Spleen (tissue), 13 donors: ENCODE measurements at places on chromosomes 5 and 9. TPM values are rescaled to one million over a fixed set of nuclear protein-coding genes. Genes with fewer than 3 reads are reported as not detected.

ADRA1B gene
- 17.4 TPM for total RNA-seq

DNA sequence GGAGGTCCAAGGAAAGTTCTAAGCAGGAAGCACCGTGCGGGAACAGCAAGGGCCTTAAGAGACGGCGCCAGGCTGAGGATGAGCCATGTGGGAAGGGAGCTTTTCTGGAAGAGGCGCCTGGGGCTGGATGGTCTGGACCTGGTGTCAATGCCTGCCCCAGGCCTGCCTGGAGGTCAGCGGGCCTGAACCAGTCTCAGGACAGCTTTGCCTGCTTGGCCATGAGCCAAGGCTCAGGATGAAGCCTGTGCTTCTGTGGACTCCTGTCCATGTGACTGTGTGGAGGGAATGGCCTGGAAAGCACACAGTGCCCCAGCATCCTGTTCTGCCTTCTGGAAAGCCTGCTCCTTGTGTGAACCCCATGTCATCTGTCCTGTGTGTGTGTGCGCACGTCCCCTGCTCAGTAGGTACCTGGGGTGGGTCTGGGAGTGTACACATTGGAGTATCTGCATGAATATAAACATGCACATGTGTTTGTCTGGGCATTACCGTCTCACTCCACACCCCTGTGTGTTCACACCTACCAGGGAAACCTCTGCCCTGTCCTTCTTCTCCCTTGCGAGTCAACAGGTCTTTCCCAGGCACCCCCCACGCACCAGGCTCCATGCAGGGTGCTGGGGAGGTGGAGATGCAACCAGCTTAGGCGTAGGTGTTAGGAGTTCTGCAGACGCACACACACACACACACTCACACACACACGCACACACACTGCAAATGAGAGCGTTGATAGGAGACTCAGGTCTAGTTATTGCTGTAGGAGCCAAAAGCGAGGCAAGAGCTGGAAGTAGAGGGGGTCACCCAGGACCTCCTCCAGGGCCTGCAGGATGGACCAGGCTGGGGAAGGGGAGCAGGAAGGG lies 24.8 kb downstream of the DAB2IP start:
- no peak overlapping the region for H3K27ac ChIP-seq
- H3K4me1 ChIP-seq = no peaks in the 10 kb centered on the region
- H3K27me3 ChIP-seq = no peaks in the 10 kb centered on the region
- no peaks in the 10 kb centered on the region for H3K36me3 ChIP-seq

DNA sequence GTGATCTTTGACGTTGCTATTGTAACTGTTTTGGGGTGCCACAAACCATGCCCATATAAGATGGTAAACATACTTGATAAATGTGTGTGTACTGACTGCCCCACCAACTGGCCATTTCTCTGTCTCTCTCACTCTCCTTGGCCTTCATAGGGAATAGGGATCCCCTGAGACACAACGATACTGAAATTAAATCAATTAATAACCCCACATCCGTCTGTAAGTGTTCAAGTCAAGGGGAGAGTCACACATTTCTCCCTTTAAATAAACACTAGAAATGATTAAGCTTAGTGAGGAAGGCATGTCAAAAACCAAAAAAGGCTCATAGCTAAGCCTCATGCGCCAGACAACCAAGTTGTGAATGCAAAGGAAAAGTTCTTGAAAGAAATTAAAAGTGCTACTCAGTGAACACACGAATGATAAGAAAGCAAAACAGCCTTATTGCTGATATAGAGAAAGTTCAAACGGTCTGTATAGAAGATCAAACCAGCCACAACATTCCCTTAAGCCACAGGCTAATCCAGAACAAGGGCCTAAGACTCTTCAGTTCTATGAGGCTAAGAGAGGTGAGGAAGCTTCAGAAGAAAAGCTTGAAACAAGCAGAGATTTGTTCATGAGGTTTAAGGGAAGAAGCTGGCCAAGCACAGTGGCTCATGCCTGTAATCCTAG lies 111.1 kb downstream of the UGCG start:
- H3K4me3 ChIP-seq = no peak overlapping the region
- DNase-seq = no peak
- H3K4me1 ChIP-seq = peaks cover 21% of the 10 kb centered on the region
- no peak overlapping the region for H3K27ac ChIP-seq

DNA sequence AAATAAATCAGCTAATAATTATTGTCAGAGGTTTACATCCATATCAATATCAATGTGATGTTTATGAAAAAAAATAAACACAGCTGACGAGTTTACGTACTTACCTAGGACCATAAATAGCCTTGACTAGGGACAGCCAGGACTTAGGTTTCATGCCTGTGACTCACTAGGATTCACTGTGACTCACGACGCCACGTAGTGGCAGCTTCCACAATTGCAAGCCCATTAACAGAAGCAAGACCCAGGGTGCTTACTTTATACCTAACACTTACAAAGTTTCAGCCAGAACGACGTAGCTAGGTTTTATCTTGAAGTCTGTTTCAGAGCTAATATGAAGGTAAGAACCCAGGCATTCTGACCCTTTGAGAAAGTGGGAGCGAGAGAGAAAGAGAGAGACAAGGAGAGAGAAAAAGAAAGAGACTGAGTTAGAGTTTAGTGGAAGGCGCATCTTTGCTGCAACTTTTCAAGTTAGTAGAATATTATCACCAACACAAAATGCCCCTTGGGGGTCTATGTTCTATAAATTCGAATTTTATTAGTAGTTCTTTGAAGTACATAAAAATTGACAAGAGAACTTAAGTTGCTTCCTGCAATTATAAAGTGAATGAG lies 191.2 kb downstream of the GNA14 start:
- H3K36me3 ChIP-seq = no peaks in the 10 kb centered on the region
- peak; percentile 88 for DNase-seq
- H3K4me3 ChIP-seq = no peak overlapping the region
- H3K4me1 ChIP-seq = no peaks in the 10 kb centered on the region
- no peaks in the 10 kb centered on the region for H3K27me3 ChIP-seq

DNA sequence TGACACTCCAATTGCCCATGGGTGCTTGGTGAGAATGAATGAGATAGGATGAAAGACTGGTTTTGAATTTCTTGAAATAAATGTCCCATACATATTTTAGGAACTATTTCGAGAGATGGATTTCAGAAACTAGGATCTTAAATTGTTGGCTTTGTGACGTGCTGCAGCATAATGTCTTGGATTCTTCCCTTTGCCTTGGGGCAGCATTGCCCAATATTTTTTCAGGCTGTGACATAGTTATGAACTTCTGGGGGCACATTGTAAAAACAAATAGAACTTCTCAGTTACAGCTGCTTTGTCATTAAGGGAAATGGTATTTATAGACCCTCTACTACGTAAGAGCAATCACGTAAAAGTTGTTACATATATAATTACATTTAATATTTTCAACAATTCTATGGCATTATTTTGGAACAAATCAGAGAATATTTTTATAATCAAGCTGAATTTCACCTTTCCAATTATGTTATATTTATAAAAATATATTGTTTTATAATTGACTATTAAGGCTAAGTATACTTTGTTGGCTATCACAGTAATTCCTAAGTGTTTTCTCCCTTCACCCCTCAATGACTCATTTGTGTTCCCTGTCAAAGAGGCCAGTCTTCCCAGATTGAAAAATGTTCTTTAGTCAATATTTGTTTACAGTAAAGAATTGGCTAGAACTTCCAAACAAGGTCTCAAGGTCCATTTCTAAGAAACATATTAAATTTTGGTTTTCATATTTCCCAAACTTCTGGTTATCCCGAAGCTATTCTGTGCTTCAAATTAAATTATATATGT lies 1388.3 kb upstream of the ACO1 start:
- H3K4me1 ChIP-seq = no peaks in the 10 kb centered on the region
- no peak overlapping the region for H3K4me3 ChIP-seq
- DNase-seq = no peak

GRCh38 chr5:107436201-107436600 lies 234.5 kb downstream of the EFNA5 start:
- H3K27ac ChIP-seq = no peak overlapping the region
- no peak for DNase-seq
- H3K4me3 ChIP-seq = no peak overlapping the region

DNA sequence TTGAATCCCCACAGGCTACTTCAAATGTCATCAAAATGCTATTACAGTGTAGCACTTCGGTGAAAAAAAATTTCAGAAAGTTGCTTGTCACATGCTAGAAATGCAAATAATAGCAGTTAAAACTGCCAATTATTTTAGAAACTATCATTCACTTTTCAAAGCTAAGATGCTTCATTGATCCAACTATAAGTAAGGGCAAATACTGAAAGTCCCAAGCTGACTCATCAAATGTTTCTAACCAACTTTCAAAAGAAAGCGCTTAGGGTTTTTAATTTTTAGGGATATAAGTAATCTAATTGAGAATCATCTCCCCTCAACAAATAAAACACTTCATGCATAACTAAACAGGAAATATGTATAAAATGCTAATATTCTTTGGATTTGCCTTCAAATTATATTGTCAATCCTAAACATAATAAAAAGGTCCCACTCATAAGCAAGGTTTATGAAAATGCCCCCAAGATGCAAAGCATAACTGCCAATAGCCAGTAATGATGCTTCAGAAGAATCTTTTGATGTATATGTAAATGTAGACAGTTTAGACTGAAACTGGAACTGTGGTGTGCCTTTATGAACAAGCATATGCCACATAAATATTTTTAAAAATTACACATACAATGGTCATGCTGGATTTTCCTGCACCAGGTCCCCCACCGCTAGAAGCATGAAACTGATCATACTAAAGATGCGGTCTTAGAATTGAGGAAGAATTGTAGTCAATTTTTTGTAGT lies 12.2 kb downstream of the ACTL7A start:
- H3K4me1 ChIP-seq = no peaks in the 10 kb centered on the region
- DNase-seq = no peak
- no peaks in the 10 kb centered on the region for H3K27me3 ChIP-seq
- no peak overlapping the region for H3K27ac ChIP-seq
- H3K4me3 ChIP-seq = no peak overlapping the region

DNA sequence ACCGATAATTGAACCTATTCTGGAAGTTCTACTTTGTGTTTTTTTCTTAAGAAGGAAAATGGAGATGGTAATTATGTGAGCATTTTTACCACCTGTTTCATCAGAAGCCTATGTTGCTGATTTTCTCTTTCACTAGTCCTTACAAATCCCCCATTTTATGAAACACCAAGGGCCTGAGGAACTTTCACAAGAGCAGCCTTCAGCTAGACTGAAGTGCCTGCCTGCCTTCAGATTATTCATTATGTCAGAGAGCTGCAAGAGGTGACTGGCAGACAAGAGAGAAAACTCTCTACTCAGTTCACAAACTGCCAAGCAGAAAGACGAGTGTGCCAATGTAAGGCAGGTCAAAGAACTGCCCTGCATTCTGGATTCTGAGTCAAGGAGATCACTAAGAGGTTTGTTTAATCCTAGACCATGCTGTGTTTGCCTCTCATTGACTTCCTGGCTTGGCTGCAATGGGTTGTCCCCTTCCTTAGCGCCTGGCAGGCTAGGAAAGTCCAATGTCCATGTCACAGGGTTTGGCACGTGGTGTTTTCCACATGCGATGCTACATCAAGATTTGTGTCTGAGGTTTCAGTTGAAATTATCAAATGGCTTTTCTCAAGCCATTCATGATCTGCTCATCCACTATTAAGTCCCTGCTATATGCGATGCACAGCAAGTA lies 143.3 kb downstream of the CDC42SE2 start:
- no peak overlapping the region for H3K27ac ChIP-seq
- no peaks in the 10 kb centered on the region for H3K27me3 ChIP-seq
- no peaks in the 10 kb centered on the region for H3K4me1 ChIP-seq
- peaks cover 76% of the 10 kb centered on the region for H3K36me3 ChIP-seq

DNA sequence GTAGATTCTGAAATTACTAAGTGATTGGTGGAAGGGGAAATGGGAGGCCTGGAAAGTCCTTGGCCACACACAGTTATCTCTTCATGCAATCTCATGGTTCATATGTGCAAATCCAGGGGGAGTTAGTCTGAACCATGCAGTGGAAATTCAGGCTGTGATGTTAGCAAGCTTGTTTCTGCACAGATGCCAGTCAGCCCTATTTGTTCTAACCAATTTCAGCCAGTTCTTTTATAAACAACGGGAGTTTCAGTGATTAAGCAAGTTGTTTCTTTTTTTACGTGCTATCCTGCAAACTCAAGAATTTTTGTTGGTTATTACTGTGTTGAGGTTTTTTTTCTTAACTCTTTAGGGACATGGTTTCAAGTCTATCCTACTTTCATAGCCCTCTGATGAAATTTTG lies 298.0 kb downstream of the FER start:
- H3K4me1 ChIP-seq = no peaks in the 10 kb centered on the region
- no peak overlapping the region for H3K27ac ChIP-seq
- peaks cover 12% of the 10 kb centered on the region for H3K36me3 ChIP-seq
- DNase-seq = no peak

- H3K27ac ChIP-seq = no peak overlapping the region
- no peak overlapping the region for H3K4me3 ChIP-seq
- peaks cover 16% of the 10 kb centered on the region for H3K4me1 ChIP-seq
- no peak for DNase-seq
Observed at GRCh38 chr5:51379331-51379700, 3.9 kb upstream of the ISL1 start.

DNA sequence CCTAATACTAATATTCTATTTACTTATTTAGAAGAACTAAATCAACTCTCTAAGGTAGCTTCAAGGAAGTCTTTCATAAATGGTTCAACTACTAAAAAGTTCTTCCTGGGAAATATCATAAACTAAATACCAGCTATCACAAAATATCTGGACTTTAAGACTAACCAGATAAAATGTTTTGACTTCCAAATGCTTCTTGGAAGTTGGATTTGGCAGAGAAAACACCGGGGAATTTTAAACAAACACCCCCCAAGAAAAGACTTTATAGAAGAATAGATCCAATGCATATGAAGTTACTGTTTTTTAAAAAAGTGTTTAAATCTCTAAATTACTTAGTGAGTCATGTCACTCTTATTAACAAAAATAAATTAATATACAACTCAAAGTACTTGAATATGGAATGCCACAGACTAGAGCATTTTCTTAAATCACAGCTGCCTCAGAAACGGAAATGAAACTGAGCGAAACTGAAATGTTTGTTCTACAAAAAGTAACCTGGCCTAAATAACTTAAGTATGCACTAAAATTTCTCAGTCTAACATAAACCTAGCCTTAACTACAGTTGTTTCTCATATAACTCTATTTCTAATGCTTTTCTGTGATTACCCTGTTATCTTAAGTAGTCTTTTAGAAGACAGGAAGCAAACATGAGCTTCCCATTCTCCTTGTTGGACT lies 6.8 kb downstream of the ABCA1 start:
- peak overlapping the region; percentile 57 for H3K27ac ChIP-seq
- no peak for DNase-seq
- H3K4me3 ChIP-seq = no peak overlapping the region
- no peaks in the 10 kb centered on the region for H3K27me3 ChIP-seq
- peaks cover 57% of the 10 kb centered on the region for H3K4me1 ChIP-seq
- H3K36me3 ChIP-seq = no peaks in the 10 kb centered on the region

DNA sequence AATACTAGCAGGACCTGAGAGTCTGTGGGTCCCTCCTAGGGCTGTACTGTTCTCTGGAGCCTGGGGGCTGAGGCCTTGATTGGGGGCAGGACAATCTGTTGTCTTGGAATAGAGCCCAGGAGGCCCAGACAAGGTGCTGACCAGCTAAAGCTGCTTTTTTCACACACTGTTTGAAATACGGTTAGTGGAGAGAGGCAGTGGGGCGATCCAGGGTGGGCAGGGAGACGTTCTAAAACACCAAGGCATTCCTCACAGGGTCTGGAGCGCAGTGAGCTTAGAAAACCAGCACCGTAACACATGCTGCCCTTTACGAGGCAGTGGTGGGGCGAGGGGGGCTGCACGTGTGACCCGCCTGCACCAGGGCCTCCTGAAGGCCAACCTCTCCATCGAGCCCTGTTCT lies 55.1 kb downstream of the EHMT1 start:
- no peak overlapping the region for H3K27ac ChIP-seq
- no peak overlapping the region for H3K4me3 ChIP-seq
- no peaks in the 10 kb centered on the region for H3K27me3 ChIP-seq
- H3K36me3 ChIP-seq = peaks cover 28% of the 10 kb centered on the region

- no peaks in the 10 kb centered on the region for H3K4me1 ChIP-seq
- no peak for DNase-seq
- no peaks in the 10 kb centered on the region for H3K27me3 ChIP-seq
- no peak overlapping the region for H3K4me3 ChIP-seq
Observed at GRCh38 chr5:50995285-50995942, 329.0 kb downstream of the PARP8 start.

SHOC1 gene
- not detected for total RNA-seq
